ENCODE measurements at places on chromosomes 12 and 14.

DNA sequence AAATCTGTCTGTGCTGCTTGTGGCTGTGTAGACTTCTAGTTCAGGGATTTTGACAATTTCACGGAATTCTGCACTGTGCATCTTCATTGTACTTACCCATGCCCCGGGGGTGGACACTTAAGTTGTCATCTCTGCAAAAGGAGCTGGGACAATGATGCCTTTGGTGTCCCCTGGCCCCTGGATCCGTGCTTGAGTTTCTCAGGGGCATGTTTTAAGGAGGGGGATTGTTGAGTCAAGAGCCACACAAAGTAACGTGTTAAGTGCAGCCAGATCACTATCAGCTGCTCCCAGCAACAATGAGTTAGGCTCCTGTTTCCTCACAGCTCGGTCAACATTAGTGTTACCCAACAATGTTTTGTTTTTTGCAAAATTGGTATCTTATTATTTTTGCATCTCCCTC is 305.0 kb upstream of the DIO3 start:
- DNase-seq, result no peak

DNA sequence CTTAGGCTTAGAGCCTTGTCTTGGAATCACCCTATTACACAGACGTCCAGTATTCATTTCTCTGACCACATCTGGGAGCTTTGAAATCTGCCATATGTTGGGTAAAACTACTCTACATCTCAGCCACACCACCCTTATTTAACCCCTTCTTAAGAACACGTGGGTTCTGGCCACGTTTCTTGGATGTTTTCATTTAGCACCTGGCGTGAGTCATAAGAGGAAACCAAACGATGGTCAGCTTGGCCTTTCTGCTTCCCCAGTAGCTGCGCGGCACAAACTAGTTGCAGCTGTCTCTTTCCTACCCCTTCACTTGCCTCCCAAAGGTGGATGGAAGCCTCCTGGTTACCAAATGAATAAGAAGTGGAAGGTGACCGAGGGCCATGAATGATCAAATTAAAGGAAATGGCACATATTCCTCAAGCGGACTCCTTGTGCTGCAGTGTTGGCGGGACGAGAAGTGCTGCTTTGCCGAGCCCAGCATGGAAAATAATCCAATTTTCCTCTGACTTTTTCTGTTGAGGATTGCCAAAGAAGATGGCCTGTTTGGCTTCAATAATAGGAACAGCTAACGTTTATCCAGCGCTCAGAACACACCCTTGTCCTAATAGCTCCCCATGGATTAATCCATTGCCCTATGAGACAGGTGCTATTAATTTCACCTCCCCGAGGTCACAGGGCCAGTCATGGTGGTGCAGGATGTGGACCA is 154.1 kb downstream of the ZNF664 start:
- no peak for DNase-seq

DNA sequence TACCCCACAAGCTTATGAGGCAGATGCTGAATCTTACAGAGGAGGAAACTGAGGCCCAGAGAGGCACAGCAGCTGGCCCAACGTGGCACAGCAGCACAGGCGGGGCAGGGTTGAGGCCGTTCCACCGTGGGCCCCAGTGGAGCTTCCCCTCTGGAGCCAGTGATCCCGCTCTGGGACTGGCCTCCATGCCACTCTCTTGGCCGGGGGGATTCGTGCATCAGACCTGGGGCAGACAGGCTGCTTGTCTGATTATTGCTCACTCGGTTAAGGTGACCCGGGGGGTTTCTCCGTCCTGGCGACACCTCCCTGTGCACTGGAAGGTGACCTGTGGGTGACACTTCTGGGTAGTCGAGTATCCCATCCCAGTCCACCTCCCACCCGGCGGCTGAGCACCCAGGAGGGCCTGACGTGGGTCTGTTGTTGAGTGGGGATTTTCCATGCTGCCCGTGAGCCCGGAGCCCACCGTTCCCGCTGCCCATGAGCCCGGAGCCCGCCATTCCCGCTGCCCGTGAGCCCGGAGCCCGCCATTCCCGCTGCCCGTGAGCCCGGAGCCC is 27.8 kb downstream of the NOC4L start:
- no peak for DNase-seq

DNA sequence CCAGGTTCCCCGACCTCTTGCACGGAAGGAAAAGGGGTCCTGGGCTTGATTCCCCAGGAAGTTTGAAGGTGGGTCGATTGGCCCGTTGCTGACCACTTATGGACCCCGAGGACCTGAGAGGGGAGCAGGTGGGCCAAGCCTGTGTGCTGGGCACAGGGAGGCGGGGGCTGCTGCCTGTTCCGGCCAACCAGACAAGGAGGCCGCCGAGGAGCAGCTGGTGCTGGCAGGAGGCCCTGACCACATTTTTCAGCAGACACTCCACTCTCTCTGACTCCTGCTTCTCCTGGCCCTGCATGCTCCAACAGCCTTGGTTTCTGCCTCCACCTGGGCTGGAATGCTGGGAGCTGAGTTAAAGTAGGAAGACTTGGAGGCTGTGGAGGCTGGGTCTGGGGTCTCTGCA is 42.8 kb downstream of the NOS1 start:
- DNase-seq, result no peak

- no peak for DNase-seq
Measured at GRCh38 chr12:86914721-86915120, 658.5 kb upstream of the MGAT4C start.

- DNase-seq, result peak; percentile 41
Measured at GRCh38 chr14:52352061-52352491, 38.0 kb downstream of the PTGER2 start.

DNA sequence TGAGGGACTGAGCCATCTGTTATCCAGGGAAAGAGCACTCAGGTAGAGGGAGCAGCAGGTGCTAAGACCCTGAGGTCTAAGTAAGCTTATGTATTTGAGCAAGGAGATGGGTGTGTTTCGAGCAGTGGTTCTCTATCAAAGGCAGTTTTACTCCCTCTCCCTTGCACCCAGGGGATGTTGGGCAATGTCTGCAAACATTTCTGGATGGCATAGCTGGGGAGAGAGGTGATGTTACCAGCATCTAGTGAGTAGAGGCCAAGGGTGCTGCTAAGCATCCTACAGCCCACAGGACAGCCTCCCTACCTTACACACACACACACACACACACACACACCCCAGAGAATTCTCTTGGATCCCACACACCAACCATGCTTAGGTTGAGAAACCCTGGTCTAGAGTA is 221.0 kb upstream of the PWP1 start:
- DNase-seq, result no peak

- DNase-seq, result no peak
Measured at GRCh38 chr14:104547998-104548700, 31.4 kb upstream of the C14orf180 start.

GRCh38 chr14:100855256-100855930 is 29.5 kb downstream of the MEG3 start:
- no peak for DNase-seq
